ENCODE measurements at places on chromosomes 5 and 9. TPM values are rescaled to one million over a fixed set of nuclear protein-coding genes. Genes with fewer than 3 reads are reported as not detected.

CD14 gene
- 0.51 TPM for total RNA-seq

ZNF883 gene
- total RNA-seq: 6.5 TPM

PCDHAC1 gene
- not detected for total RNA-seq

AJM1 gene
- 3.6 TPM for total RNA-seq

COL15A1 gene
- 160 TPM for total RNA-seq

ABO gene
- total RNA-seq: 0.29 TPM

CDH18 gene
- total RNA-seq: 2.1 TPM

PCDHGA2 gene
- 3.2 TPM for total RNA-seq

ABLIM3 gene
- 2.6 TPM for total RNA-seq

FOXD4L5 gene
- total RNA-seq: 0.37 TPM

PKD2L2 gene
- total RNA-seq: not detected

KIAA0825 gene
- total RNA-seq: 34.6 TPM

PCDHA10 gene
- total RNA-seq: 3.1 TPM

TMEM161B gene
- total RNA-seq: 51.5 TPM

ZNF454 gene
- total RNA-seq: 11.8 TPM

RNF183 gene
- not detected for total RNA-seq

GLDC gene
- total RNA-seq: 0.26 TPM

PCDHGA5 gene
- 11.5 TPM for total RNA-seq

FGF1 gene
- total RNA-seq: not detected

CTSV gene
- total RNA-seq: 1.6 TPM

C9orf50 gene
- not detected for total RNA-seq

ENTPD8 gene
- not detected for total RNA-seq
